HCEC 1CT (cell line): ENCODE measurements at places on chromosomes 13 and 19.

DNA sequence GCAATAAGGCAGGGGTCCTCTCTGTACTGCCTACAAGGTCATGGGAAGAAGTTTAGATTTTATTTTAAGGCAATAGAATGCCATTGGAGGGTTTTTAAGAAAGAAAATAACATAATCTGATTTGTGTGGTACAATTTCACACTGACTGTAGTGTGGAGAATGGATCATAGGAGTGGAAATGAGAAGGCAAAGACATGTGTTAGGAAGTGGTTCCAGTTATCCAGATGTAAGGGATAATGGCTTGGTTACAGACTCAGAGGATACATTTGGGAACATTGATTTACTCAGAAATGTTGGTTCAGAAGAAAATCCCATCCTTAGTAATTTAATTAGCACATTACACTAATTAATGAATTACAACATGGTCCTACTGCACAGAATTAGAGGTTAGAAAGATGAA, 788.2 kb downstream of the SLITRK5 start:
- no peak for DNase-seq

DNA sequence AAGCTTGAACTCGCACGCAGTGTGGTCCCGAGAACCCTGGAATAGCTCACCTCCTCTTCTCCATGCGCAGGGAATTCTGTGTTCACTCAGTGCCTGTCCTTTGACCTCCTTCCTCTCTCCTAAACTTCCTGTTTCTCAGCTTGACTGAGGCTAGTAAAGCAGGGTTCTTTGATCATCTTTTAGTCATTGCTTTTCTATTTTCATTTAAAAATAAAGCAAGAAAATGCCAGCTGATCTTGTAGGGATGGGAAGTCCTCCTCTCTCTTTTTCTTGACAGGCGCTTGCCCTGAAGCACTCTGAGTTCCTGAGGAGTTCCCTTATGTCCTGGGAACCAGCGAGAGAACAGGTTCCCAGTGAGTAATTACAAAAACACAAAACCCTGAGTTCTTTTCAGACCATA, 62.8 kb downstream of the ARHGEF7 start:
- no peak for DNase-seq

DNA sequence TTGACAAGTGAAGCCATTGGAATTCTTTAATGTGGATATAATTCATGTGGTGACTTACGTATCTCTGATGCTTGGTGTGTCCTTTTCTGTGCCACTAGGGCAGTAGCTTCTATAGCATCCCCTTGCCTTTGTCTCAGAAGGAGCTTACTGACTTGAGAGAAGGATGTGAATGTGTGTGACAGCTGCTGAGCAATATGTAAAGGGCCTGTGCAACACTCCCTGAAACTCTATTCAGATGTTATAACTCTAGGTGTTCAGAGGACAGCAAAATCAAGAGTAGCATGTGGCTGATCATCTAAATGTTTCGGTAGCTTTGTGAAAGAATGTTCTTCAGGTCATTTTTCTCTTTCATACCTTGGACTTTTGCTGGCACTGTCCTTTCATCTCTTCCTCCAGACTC, 189.5 kb downstream of the LMO7 start:
- no peak for DNase-seq

DNA sequence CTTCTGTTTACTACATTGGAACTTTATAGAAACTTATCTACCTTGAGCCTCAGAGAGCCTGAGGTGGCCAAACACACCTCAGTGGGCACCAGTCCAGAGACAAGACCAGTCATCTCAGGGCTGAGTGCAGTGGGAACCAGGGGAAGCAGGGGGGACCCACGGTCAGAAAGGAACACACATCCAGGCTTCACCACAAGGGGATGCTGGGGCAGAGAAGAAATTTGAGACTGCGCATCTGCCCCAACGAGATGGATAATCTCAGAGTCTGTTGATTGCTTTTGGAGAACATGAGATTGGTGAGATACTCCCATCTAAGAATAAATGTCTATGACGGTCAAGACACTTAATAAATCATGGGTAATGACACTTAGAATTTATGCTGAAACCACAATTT, 98.7 kb downstream of the DOCK9 start:
- no peak for DNase-seq

- no peak for DNase-seq
Measured at GRCh38 chr13:29294821-29295220, 300.7 kb downstream of the SLC7A1 start.

GRCh38 chr19:35090506-35091214, 25.0 kb upstream of the FXYD3 start:
- peak; percentile 59 for DNase-seq
